Thyroid gland (tissue), 4 donors: ENCODE measurements at places on chromosomes 13 and 19. TPM values are rescaled to one million over a fixed set of nuclear protein-coding genes. Genes with fewer than 3 reads are reported as not detected.

Gene KMT5C
- total RNA-seq, result 11.1 TPM

Gene PEAK3
- 0.78 TPM for total RNA-seq

Gene CLEC17A
- total RNA-seq, result not detected

Gene SHISA7
- total RNA-seq, result not detected

Gene MATK
- total RNA-seq, result 14.7 TPM

Gene TNFSF11
- total RNA-seq, result not detected

Gene ERICH6B
- total RNA-seq, result not detected

Gene KLK12
- not detected for total RNA-seq

Gene GGN
- total RNA-seq, result 3.0 TPM

Gene ELAVL3
- total RNA-seq, result not detected

Gene ATP4A
- 0.27 TPM for total RNA-seq

Gene LYPD3
- not detected for total RNA-seq

Gene ZNF738
- total RNA-seq, result 8.6 TPM

Gene MFSD12
- 36.4 TPM for total RNA-seq

Gene ACP7
- total RNA-seq, result 0.22 TPM

Gene IFNL4
- total RNA-seq, result not detected

Gene ZNF90
- 16.3 TPM for total RNA-seq

Gene LILRB4
- total RNA-seq, result 3.5 TPM

Gene LAIR2
- not detected for total RNA-seq

Gene DACH1
- 0.33 TPM for total RNA-seq

Gene ZNF223
- 9.8 TPM for total RNA-seq

Gene ZNF442
- 4.1 TPM for total RNA-seq

Gene ZNF582
- total RNA-seq, result 19.6 TPM

Gene OR7A5
- not detected for total RNA-seq

Gene NBEA
- total RNA-seq, result 21.6 TPM

Gene IRF2BP1
- 25.9 TPM for total RNA-seq

Gene RASIP1
- total RNA-seq, result 9.7 TPM

Gene GPR183
- total RNA-seq, result 7.2 TPM

Gene ZNF302
- 60.8 TPM for total RNA-seq

Gene CD37
- 7.8 TPM for total RNA-seq

Gene KLF1
- total RNA-seq, result not detected

Gene GJB6
- 2.0 TPM for total RNA-seq

Gene MAP4K1
- 9.7 TPM for total RNA-seq

Gene U2AF1L4
- total RNA-seq, result 51.7 TPM

Gene HCN2
- total RNA-seq, result not detected

Gene ZNF329
- total RNA-seq, result 18.5 TPM

Gene KLK14
- total RNA-seq, result not detected

Gene B9D2
- 9.7 TPM for total RNA-seq

Gene C19orf85
- not detected for total RNA-seq

Gene SWSAP1
- 2.3 TPM for total RNA-seq

Gene TPTE2
- not detected for total RNA-seq
